ENCODE measurements at places on chromosomes 13 and 19. TPM values are rescaled to one million over a fixed set of nuclear protein-coding genes. Genes with fewer than 3 reads are reported as not detected.

Gene OR10H1
- not detected for total RNA-seq

Gene POU2F2
- 3.2 TPM for total RNA-seq

Gene LILRB3
- not detected for total RNA-seq

Gene CEACAM3
- total RNA-seq: not detected

Gene SERP2
- total RNA-seq: not detected

Gene SLC25A41
- not detected for total RNA-seq

Gene FUT1
- 5.2 TPM for total RNA-seq

Gene ERCC1
- 81.8 TPM for total RNA-seq

Gene BRD4
- total RNA-seq: 125 TPM

Gene PGLYRP2
- total RNA-seq: not detected

Gene CCDC122
- total RNA-seq: 5.1 TPM

Gene POLR2I
- total RNA-seq: 64.8 TPM

Gene PRODH2
- not detected for total RNA-seq

Gene ALKBH6
- 21.4 TPM for total RNA-seq

Gene CFAP97D2
- total RNA-seq: not detected

Gene PRSS57
- not detected for total RNA-seq

Gene ATP8A2
- total RNA-seq: 0.49 TPM

Gene CGB7
- total RNA-seq: 0.42 TPM

Gene ADGRE1
- total RNA-seq: not detected

Gene MYBPC2
- total RNA-seq: not detected

Gene LGALS7
- not detected for total RNA-seq

Gene PRR19
- 1.0 TPM for total RNA-seq

All from endothelial cell of umbilical vein (primary cell).